ENCODE measurements at places on chromosomes 6 and 20. TPM values are rescaled to one million over a fixed set of nuclear protein-coding genes. Genes with fewer than 3 reads are reported as not detected.

GRCh38 chr6:16396497-16397319 is 158.3 kb downstream of the GMPR start:
- no peak for DNase-seq

- DNase-seq = no peak
Observed at GRCh38 chr6:107956181-107956580, 1.8 kb downstream of the SEC63 start.

DNA sequence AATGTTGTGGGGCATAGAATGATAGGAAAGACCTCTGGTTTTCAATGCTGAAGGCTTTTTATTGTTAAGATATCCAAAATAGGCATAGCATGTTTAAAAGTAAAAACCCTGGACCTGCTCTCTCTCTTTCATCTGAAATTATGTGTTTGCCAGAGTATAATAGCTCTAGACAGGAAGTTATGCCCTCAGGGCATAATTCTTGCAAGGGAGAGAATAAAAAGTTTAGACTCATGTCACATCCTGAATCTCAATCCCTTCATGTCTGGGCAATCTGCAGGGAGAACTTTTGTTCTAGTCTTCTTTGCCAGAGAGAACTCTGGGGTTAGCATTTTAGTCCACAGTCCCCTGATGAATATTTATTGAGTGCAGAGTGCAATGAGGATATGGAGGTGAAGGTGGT is 297.3 kb upstream of the FLRT3 start:
- no peak for DNase-seq

DNA sequence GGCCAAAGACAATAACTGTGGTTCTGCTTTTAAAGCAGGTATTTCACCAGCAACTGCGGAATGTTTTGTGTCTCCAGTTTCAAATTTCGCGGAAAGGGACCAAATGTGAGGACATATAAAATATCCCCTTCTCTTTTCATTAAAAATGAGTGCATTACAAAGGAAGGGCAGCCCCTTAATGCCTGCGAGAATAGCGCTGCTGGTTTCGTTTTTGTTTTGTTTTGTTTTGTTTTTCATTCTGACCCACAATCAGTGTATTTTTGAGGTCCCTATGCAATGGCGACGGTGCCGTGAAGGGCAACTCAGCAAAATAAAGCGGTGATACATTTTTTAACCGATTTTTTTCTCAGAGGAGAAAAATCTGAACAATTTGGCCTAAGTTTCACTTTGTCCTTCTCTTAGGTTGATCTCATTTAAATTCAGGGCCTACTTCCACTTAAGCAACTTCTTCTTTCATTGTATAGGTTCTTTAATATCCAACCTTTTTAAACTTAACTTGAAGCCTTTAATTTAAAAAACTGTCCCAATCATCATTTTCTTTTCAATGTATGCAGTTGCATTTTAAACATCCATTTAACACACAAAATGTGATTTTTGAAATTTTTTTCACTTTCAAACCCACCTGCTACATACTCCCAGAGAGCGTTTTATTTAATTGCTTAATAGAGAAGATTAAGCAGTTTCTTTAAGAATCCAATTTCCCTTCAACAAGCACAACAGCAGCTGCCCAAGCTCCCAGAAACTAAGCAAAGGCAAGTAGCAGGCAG is 2.9 kb upstream of the HIVEP2 start:
- DNase-seq = no peak

C6orf58 gene
- not detected for total RNA-seq

PHACTR1 gene
- 3.6 TPM for total RNA-seq

HLA-DRB5 gene
- 2.9 TPM for total RNA-seq

DNA sequence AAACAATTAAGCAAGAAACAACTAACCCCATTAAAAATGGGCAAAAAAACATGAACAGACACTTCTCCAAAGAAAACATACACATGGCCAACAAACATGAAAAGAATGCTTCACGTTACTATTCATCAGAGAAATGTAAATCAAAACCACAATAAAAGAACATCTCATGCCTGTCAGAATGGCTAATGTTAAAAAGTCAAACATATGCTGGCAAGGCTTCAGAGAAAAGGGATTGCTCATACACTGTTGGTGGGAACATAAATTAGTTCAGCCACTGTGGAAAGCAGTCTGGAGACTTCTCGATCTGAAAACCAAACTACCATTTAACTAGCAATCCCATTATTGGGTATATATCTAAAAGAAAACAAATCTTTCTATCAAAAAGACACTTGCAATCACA is 217.5 kb downstream of the TINAG start:
- no peak for DNase-seq

ZBTB2 gene
- total RNA-seq = 9.1 TPM

- DNase-seq = no peak
Observed at GRCh38 chr6:160398674-160399271, 50.6 kb downstream of the SLC22A3 start.

DNA sequence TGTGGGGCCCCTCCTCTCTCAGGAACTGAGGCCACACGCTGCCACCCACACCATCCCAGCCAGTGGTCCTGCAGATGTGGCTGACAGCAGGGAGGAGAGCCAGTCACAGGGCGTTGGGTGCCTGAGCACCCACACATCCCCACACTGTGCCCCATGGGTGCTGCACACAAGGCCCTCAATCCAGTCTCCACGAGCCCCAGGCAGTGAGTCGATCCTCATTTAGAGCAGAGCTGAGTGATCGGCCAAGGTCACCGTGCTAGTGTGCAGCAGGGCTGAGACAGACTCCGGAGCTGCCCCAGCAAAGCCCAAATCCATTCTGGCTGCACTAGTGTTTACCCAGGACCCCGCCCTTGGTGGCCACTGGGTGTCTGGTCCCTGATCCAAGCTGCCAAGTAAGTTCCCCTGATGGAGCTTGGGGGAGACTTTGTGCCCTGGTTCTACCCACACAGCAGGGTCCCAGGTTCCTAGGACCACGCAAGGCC is 9.0 kb downstream of the C20orf203 start:
- DNase-seq = no peak

DNA sequence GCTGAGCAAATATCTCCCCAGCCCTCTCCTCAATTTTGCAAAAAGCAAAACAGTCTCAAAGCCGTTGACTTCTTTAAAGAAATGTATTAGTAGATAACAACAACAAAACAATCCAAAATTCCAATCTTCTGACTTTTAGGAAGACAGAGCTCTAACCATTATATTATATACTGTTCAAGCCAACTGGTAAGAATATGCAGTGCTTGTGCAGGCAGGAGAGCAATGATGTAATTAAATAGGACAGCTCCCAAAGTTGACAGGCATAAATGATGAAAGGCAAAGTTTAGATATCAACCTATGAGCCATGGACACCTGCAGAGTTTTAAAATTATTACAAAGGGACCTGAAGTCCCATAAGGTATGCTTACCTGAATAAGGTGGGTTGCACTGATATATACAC is 16.6 kb upstream of the CEP85L start:
- no peak for DNase-seq

IP6K3 gene
- total RNA-seq = 4.1 TPM

VNN1 gene
- 1.4 TPM for total RNA-seq

DNA sequence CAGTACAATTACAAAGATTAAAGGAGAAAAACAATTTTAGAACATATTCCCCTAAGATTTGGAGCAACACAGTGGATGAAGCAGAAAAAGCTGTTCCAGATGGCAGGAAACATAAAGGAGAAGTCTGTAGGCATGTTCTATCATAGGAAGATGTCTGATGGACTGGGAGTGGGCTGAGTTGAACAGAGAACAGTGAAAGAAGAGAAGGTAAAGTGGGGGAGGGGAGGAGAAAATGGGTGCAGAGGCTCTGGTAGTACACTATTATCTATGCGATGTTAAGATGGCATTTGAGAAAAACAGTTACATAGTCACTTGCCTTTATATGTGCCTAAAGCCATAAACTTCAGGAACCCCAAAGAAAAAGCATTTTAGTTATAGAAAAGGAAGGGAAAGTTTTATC is 4.2 kb upstream of the PHIP start:
- no peak for DNase-seq

DNA sequence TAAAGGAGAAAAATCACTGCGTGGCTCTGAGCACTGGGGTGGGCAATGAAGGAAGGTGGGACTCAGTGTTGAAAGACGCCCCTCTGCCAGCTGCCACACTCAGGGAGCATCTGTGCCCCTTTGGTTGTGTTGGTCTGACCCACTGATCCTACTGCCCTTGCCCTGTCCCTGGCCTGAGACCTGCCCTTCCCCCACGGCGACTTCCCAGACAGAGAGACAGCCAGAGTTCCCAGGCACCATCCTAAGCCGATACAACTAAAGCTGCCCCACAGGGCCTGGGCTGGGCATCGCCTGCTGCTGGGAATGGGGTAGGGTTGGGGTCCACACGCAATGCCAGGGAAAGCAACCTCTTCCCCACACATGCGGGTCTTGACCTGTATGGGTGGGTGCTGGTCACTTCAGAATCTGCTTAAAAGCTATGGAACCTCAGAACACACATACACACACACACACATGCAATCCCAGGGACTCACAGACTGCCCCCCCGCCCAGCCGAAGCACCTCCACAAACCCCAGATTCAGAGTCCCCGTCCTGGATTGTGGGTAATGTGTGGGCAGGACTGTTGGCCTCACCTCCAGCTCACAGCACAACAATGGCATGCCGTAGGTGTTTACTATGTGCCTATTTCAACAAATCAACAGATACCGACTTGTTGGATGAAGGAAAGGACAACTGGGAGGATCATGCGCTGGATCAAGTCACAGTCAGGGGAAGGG is 10.9 kb upstream of the SPDEF start:
- no peak for DNase-seq

DNA sequence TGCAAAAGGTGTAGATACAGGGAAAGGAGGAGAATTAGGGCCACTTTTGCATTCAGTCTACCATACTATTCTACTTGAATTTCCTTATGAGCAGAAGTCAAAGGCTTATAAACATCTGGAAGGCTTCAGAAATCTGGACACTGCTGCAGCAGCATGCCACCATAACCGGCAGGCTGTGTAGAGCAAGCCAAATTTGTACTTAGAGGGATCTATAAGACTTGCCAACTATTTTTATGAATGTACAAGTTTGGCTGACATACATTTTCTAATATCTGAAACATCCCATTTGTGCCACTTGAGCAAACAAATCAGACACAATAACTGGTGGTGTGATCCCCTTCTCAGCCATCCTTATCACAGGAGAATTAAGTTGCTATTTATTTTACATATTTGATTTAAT is 14.0 kb upstream of the PLCB1 start:
- peak; percentile 89 for DNase-seq

- DNase-seq = no peak
Observed at GRCh38 chr6:138568997-138569396, 69.7 kb upstream of the NHSL1 start.

DNA sequence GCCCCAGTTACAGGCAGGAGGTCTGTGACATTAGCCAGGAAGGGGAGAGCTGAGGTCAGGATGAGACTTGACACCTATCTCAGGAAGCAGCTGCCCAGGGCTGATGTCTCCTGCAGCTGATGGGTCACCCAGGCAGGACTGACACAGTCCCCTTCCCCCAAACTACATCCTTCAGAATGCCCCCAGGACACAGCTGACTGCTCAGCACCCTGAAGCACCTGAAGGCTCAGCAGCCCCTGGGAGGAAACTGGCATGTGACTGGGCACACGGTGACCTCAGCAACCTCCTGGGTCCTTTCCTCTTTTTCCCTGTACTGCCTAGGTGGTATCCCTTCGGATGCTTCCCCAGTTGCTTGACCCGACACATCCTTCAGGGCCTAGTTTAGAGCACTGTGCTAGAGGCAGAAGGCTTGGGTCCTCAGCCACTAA is 1.9 kb downstream of the SDC4 start:
- no peak for DNase-seq

OR2H1 gene
- total RNA-seq = 1.2 TPM

LBP gene
- 3.9 TPM for total RNA-seq

SYS1 gene
- total RNA-seq = 25.8 TPM

DNA sequence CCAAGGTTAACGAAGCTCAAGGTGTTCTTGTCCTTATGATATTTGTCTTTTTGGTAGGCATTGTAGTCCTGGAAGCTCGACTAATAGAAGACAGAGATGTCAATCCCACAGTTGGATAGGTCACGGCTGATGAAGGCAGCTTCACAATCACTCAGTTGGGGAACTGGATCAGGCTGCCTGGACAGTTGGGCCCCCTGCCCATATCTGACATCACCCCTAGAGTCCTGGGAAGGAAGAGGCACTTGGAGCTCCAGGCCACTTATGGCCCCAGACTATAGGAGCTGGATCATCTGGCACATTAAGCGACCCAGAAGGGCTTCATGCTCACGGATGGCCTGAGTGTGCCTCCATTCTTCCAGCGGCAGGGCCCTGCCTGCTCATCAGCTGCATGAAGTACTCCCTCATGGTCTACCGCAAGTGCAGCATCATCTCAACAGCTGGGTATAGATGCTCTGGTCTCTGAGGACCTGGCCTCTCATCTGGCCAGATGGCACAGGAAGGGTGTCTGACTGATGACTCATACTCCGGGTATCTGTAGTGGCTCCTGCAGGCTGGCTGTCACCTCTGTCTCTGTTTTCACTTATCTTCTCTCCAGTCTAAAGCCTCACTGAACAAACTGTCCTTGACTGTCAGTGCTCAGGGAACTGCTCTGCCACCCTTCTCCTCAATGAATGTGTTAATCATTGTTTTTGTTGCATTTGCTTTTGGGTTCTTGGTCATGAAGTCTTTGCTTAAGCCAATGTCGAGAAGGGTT is 29.2 kb upstream of the SSR1 start:
- no peak for DNase-seq

HCRTR2 gene
- 1.4 TPM for total RNA-seq

GRCh38 chr6:7883381-7883780 is 27.2 kb downstream of the TXNDC5 start:
- DNase-seq = no peak

- DNase-seq = no peak
Observed at GRCh38 chr20:25042531-25043498, 15.1 kb downstream of the ACSS1 start.

- DNase-seq = no peak
Observed at GRCh38 chr6:39930540-39930939, 3.7 kb downstream of the MOCS1 start.

GRCh38 chr6:21745543-21746337 is 152.2 kb downstream of the SOX4 start:
- no peak for DNase-seq

DNA sequence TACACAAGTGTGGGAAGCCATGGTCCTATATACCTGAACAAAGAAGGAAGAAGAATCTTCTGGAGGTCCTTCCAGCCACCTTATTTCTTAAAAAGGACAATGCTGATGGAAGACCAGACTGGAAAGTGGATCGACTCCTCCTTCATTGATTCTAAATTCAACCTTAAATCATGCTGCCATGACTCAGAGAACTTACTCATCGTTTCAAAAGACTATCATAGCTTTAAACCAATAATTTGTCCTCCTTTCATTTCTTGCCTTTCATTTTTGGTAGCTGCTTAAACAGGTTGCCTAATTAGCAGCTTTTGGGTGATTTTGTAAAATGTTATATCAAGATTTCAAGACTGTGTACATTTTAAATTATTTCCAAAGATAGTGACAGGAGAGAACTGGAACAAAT is 60.8 kb downstream of the RTN4IP1 start:
- DNase-seq = no peak

GRCh38 chr6:113184291-113184690 is 672.9 kb upstream of the MARCKS start:
- no peak for DNase-seq

GRCh38 chr20:62060631-62061541 is 4.8 kb downstream of the TAF4 start:
- DNase-seq = no peak
